Fibroblast of skin of abdomen (primary cell): ENCODE measurements at places on chromosomes 13 and 19.

- peak; percentile 20 for DNase-seq
Observed at GRCh38 chr13:74569251-74569650, 435.0 kb upstream of the KLF12 start.

DNA sequence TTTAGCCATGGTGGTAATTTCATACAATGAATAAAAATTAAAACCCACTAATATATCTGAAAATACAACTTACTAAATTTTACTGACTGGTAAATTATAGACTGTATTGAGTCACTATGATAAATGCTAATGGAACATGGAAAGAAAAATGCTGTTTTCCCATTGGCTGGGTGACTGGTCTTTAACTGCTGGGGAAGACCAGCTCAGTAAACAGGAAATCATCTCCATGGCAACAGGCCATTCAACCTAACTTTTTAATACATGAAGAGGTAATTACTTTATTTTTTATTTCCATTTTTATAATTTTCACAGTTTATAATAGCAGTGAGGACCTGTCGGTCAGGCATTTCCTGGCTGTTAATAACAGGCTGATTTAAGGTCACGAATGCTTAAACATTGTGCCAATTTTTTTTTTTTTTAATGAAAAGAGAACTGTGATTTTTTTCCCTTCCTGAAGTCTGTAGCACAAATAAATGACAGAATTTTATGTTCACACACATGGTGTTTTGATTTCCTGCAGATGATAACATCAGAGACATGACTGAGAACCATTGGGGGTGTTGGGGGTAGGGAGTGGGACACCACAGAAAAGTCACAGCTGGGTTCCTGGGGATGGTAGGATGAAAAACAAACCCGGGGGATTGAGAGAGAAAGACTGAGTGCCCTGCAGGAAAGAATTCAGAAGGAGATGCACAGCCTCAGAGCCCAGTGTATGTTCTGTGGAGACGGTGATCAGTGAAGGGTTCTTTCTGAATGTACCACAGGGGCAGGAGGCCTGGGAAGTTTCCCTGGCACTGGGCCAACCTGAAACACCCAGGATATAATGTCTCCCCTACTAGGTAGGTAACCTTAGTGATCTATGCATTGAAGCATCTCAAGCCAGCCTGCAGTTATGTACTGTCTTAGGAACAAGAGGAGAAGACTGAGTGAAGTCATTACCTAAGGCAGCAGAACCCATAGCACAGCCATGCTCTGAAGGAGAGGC, 297.1 kb downstream of the COG6 start:
- peak; percentile 58 for DNase-seq

- peak; percentile 35 for DNase-seq
Observed at GRCh38 chr13:43805681-43806128, 18.9 kb upstream of the ENOX1 start.

DNA sequence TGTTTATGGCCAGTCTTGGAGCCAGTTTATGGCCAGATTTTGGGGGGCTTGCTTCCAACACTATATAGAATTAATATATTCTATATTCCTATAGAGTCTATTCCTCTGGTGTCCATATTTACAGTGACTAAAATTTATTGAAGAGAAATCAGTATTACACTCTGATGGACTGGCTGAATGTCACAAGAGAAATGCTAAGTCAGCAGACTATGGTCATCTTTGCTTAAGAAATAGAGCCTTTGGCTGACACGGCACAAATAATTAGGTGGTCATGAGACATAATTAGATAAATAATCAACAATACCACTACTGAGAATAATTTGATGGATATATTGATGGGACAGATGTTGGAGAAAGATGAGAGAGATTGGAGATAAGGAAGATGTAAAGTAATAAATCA, 272.9 kb downstream of the SLITRK5 start:
- DNase-seq, result no peak

DNA sequence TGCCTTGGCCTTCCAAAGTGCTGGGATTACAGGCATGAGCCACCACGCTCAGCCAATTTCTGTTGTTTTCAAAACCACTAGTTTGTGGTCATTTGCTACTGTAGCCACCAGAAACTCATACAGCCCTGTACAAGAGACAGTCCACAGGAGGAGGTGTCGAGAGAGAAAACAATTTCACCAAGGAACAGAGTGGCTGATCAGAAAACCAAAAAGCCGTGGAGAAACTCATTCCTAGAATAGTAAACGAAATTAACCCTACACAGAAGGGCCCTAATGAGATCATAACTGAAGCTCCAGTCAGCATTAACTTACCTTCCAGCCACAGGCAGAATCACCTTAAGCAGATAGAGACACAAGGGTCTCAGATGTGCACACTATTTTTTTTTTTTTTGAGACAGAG, 3.8 kb upstream of the CCDC124 start:
- DNase-seq, result no peak

GRCh38 chr19:7288977-7289376, 5.2 kb downstream of the INSR start:
- no peak for DNase-seq

DNA sequence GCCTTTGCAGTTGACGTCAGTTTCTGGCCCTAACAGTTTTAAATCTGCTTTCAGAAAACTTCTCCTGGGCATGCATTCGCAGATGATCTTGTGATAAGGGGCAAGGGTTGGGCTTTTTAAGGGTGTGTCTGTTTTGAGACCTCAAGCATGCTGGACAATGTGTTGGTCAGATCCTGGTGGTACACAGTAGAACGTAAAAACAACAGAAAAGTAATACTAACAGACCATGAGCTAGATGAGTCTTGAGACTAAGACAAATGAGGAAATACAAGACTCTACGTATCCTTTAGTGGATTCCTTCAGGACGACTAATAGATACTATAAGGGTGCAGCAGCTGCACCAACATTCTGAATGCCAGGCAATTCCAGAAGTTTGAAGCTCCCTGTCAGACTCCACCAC, 237.6 kb downstream of the DNAJC15 start:
- peak; percentile 83 for DNase-seq

GRCh38 chr13:40123962-40124632, 468.6 kb downstream of the COG6 start:
- no peak for DNase-seq
